T-helper 2 cell treated with Interferon-gamma antibody and Interleukin-4, amounts not matched to agents 100 ng/mL and 5 ng/mL, for 36 hours (primary cell): ENCODE measurements at places on chromosomes 13 and 19. TPM values are rescaled to one million over a fixed set of nuclear protein-coding genes. Genes with fewer than 3 reads are reported as not detected.

Gene SBK3
- total RNA-seq, result not detected in 2 replicates

Gene PPAN
- total RNA-seq, result 82.1 and 83.0 TPM in 2 replicates

Gene PCDH20
- not detected in 2 replicates for total RNA-seq

Gene IFI30
- total RNA-seq, result 60.7 and 61.5 TPM in 2 replicates

Gene OR7D2
- total RNA-seq, result 0.39 and 0.95 TPM in 2 replicates

Gene RFPL4A
- total RNA-seq, result not detected in 2 replicates

Gene ZNF723
- not detected in 2 replicates for total RNA-seq

Gene CEACAM21
- total RNA-seq, result 44.3 and 49.9 TPM in 2 replicates
